ENCODE measurements at places on chromosomes 11 and 22.

GRCh38 chr11:30581675-30582074 lies 4.5 kb downstream of the MPPED2 start:
- DNase-seq, result no peak

- DNase-seq, result no peak
Measured at GRCh38 chr22:34993548-34993947, 72.4 kb upstream of the ISX start.

GRCh38 chr11:4125141-4125540 lies 30.5 kb downstream of the RRM1 start:
- no peak for DNase-seq

- DNase-seq, result no peak
Measured at GRCh38 chr11:74896311-74896710, 52.6 kb downstream of the XRRA1 start.

GRCh38 chr11:75051043-75051442 lies 45.6 kb downstream of the OR2AT4 start:
- DNase-seq, result no peak

DNA sequence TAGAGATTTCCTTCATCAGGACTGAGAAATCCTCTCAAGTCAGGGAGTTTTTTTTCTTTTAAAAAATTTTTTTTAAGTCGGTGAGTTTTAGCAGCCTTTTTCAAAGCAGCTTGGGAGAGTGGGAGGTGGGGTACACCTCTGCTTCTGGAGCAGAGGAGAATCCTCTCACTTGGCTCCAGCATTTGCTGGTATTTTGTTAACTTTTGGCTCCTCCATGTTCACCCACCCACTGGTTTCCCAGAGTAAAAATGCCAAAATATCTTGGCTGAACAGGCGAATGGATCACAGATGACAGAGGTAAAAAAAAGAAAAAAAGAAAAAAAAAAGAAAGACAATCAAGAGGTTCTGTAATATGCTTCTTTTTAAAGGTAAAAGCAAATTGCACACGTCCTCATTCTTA lies 68.0 kb downstream of the GAB2 start:
- DNase-seq, result no peak

DNA sequence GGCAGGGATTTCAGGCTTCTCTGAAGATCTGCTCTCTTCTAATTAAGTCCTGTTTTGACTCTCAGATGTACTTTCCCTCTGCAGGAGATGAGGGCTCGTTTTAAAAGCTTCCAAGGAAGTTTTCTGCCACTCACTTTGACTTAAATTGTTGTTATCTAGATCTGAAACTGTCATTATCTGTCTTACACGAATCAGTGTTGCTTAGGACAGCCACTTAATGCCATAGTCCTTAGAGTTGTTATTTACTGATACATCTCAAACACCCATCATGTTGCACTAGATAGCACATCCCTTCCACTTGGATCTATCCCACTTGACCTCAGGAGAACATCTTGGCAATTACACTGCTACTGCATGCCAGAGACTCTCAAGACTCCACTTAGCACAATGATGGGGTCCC lies 86.9 kb upstream of the FAT3 start:
- no peak for DNase-seq

DNA sequence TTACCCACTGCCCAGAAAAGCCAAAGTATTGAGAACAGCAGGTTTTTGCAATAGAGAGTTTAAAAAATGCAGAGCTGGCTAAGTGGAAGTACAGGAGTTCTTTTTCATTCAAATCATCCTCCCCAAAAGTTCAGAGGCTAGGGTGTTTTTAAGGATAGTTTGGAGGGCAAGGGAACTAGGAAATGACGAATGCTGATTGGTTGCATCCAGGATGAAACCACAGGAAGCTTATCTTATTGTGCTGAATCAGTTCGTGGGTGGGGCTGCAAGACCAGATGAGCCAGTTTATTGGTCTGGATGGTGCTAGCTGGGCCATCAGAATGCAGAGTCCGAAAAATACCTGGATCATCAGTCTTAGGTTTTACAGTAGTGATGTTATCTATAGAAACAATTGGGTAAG lies 1427.1 kb downstream of the LRRC4C start:
- DNase-seq, result no peak

DNA sequence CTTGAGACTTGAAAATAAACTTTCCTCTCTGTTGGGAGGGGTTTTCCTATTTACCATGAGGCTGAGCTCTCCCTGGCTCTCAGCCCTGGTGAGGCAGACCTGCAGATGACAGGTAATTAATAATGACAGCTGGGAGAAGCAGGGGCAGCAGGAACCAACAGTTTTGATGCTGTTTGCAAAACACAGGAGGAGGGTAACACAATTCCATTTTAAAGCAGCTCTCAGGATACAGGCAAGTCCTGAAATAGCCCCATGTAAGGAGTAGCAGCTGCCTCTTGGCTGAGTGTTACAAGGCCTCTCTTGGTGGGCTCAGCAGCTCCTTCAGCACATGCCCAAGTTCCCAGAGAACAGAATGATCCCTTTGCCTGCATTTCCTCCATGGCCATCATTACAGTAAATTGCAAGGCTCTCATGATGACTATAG lies 13.3 kb downstream of the PARVA start:
- DNase-seq, result no peak

GRCh38 chr11:64629796-64630562 lies 39.0 kb downstream of the SLC22A12 start:
- DNase-seq, result no peak

DNA sequence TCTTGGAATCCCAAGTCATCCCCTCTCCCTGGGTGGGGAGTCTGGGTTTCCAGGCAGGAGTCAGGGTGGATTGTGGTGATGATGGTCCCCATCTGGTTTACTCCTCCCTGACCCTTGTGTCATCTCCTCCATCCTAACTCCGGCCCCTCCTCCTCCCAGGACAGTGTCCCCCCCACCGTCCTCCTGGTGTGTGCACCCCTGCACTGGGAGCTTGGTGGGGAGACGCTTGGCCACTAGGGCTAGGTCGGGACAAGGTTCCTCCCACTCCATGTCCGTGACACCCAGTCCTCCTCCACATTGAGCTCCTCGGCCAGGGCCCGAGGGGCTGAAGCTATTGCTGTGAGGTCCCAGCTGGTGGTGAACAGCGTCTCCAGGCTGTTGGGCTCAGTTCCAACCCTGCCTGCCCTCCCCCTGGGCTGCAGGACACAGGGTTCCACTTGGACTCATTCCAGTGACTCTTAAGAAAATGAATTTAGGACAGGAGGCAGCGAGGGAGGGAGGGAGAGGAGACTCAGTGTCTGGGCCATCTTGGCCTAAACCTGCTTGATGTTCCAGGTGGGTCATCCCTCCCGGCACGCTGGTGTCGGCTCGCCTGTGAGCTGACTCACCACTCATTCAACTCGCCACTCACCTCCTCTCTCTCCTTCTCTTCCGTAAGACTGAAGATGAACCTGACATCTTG lies 433.2 kb downstream of the TBC1D22A start:
- DNase-seq, result no peak

GRCh38 chr11:121464352-121464946 lies 11.7 kb upstream of the SORL1-AS1 start:
- no peak for DNase-seq

DNA sequence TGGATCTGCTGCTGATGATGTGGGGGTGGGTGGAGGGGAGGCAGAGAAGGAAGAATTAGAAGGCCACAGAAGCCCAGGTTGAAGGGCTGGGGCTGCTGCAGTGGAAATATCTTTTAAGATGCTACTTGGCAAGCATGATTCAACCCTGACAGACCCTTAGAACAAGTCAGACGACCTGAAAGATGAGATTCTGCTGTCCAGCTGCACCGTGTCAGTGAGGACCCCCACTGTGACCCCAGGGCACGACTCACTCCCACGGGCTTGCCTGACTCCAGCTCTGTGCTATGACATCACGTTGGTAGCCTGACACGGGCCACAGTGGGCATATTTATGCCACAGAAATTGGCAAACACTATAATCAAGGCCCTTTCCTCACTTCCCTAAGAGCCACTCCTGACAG lies 36.0 kb downstream of the LRFN4 start:
- no peak for DNase-seq

DNA sequence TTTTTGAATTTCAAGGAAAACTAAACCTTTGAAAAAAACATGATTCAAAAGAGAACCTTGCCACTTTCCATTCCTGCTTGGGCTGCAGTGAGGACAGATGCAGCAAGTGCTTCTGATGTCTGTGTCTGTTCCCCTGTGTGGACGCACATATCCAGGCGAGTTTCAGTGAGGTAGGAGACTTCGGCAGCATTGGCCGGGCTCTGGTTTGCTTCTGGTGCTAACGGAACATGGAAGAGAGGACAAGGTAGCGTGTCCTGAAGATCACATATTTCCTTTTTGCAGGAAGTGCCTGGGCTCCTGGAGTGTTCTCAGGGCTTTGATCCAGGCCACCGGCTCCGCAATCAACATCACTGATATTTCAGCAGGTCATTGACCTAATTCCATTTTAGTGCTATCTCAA lies 33.1 kb upstream of the IGLL5 start:
- DNase-seq, result no peak

- no peak for DNase-seq
Measured at GRCh38 chr11:313304-313786, 495 bp upstream of the IFITM1 start.

DNA sequence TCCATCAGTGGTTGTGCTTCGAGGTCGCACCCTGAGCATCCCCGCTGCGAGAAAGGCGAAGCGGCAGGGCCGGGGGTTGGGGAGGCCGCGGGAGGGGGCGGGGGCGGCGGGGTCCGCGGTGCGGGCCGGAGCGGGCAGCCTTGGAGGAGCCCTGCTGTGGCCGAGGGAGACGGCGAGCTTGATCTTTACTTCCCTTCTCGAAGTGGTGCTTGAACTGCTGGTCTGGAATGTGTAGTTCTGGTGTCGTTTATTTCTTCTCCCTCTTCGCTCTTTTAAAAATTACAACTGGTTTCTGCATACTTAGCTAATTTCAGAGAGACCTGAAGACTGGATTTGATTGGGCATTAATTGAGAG lies 1.1 kb downstream of the APLP2 start:
- DNase-seq, result no peak

- peak; percentile 86 for DNase-seq
Measured at GRCh38 chr11:1335811-1336761, 26.7 kb upstream of the TOLLIP start.

GRCh38 chr11:8058216-8058615 lies 22.8 kb upstream of the TUB start:
- DNase-seq, result no peak

DNA sequence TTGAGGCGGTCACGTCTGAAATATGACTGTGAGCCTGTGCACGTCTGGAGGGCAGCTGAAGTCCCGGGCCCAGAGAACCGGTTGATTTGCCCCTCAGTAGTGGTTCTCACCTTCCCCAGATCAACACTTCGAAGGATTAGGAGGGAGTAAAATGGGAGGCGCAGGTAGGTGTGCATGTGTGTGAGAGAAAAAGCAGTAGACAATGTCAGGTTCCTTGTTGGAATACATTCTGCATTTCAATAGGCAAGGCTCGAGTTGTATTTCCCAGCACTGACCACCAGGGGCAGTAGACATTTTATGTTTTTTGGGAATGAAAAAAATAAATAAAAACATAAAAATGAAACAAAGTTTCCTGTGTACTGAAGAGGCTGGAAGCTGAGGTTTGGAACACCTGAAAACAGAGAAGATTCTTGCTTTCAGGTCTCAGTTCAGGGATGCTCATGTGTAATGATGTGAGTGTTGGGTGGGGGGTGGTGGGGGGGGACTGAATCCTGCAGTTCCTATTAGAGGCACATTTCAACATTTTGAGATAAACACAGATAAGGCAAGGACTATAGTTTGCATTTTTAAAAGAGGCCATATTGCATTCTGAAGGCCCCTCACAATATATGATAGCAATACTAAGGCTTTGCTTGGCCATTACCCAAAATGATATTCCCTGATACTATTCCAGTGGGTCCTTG lies 333.9 kb downstream of the CADM1 start:
- peak; percentile 37 for DNase-seq

DNA sequence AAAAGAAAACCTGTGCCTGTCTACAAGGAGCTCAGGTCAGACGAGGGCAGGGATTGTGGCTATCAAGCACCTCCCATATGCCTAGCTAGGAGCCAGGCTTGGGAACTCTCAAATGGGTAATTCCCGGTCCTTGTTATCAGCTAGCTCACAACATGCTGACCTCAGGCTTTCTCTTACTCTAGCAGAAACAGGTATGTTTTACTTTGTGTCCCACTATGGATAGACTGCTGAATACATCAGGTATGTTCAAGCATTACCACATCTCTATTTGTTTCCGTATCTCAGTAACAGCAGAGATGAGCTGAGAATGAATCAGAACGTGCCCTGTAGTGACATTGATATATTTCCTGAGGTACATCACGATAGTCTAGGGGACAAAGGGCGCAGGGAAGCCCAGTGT lies 29.4 kb downstream of the SHISA8 start:
- no peak for DNase-seq

- no peak for DNase-seq
Measured at GRCh38 chr11:88378422-88379066, 41.0 kb upstream of the CTSC start.

DNA sequence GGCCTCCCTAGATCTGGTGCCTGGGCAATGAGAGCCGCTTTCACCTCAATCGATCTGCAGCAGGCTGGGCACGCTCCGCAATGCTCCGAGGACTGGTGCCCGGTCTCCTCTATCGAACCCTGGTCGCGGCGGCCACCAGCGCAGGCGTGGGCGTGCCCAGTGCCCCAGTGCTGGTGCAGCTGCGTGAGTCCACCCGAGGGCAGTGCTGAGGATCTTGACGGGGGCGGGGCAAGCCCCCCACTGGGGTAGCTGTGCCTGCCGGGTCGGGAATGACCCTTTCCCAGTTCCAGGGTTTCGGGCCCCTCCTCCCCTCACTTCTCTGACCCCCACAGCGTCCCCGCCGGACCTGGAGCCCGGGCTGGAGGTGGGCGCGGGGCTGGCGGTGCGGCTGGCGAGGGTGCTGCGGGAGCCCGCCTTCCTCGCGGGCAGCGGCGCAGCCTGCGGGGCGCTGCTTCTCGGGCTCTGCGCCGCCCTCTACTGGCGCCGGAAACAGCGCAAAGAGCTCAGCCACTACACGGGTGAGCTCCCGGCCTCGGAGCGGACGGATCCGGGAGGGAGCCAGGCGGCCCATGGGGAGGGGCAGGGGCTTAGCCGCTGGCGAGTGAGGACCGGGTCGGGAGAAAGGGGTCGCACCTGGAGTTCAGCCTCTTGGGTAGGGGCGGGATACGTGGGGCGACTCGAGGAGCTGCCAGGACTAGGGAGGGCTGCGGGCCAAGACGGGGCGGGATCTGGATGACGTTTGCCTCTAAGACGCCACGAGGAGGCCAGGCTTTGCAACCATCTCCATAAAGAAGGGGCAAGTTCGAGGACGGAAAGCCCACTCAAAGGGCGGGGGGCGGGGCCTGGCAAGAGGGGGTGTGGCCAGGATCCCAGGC lies 10.9 kb downstream of the ROBO3 start:
- peak; percentile 84 for DNase-seq
